ENCODE measurements at places on chromosomes 1 and 21. TPM values are rescaled to one million over a fixed set of nuclear protein-coding genes. Genes with fewer than 3 reads are reported as not detected.

CYB561D1 gene
- 12.7 TPM for total RNA-seq

FCRL6 gene
- 0.76 TPM for total RNA-seq

GRCh38 chr1:46520063-46520911 is 30.7 kb downstream of the DMBX1 start:
- no peak for DNase-seq

GRCh38 chr1:246383239-246383589 is 123.9 kb downstream of the SMYD3 start:
- no peak for DNase-seq

SLAMF1 gene
- 1.7 TPM for total RNA-seq

TCHH gene
- 0.19 TPM for total RNA-seq
